Fibroblast of skin of right quadriceps (primary cell): ENCODE measurements at places on chromosomes 4 and X.
A peak's percentile ranks its signal among the peaks of the same experiment; 100 is the strongest.

- DNase-seq = peak; percentile 86
These were observed 133.6 kb upstream of the S100G start for GRCh38 chrX:16516232-16516876.

DNA sequence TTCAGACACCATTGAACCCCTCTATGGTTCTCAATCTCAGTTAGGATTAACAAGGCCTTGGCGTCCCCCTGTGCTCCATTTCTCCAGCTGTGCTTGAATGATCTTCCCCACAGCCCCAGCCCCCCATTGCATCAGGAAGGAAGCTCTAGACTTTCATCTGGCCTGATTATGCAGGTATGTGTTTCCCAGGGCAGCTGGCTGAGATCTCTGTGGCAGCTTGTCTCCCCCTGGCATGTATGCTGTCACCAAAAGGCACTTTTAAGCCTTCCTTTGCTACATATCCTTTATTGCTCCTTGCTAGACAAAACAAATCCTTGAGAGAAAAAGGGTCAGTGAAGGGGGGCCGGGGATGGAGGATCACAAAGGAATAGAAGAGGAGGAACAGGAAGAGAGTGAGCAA lies 1056.0 kb upstream of the SLIT2 start:
- DNase-seq = no peak

DNA sequence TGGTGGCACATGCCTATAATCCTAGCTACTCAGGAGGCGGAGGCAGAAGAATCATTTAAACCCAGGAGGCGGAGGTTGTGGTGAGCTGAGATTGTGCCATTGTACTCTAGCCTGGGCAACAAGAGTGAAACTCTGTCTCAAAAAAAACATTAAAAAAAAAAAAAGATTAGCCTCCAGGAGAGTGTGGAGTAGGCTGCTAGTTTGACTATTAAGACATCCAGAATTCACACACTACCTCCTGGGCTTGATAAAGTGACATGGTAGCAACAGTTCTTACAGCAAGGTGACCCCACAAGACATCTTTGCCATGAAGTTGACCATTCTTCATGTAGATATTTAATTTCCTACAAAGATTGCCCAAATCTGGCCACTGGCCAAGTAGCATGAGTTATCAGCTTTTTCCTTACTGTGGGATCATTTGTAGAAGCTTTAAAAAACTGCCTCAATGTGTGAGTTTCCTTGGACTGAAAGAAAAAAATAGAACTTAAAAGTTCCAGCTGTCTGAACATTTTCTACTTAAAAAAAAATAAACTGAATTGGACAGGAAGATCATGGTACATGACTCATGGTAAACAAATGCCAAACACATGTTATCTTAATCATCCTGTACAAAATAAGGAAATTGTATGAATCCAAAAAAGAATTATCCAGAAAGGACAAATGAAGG lies 35.3 kb upstream of the SPRY1 start:
- DNase-seq = peak; percentile 85

DNA sequence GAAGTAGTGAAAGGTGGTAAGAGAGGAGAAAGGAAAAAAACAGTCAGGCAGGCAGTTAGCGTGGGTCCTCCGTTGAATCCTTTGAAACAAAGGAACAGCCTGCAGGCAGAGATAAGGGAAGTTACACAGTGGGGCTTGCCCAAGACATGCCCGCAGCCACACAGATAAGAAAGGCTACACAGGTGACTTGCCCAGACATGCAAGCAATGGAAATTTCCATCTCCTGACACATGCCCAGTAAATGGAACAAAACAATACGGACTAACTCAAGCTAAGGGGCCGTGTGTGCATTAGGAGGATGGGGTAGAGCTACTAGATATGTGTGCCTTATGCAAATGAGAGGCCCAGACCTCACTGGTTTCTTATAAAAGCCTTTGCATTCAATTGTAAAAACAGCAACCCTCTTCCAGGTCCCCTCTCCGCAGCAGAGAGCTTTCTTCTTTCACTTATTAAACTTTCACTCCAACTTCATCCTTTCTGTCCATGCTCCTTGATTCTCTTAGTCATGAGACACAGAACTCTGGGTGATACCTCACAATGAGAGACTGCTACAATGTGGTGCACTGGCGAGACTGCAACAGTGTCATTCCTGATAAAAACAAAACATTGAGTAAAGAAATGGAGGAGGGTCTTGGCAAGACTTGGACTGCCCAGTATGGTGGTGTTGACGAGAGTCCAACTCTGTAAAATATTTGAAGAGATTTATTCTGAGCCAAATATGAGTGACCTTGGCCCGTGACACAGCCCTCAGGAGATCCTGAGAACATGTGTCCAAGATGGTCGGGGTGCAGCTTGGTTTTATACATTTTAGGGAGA lies 997.4 kb upstream of the PRKX start:
- DNase-seq = no peak

GRCh38 chrX:40521868-40522450 lies 58.8 kb upstream of the ATP6AP2 start:
- DNase-seq = no peak

GRCh38 chr4:71026086-71026485 lies 32.6 kb downstream of the DCK start:
- DNase-seq = peak; percentile 86

- no peak for DNase-seq
These were observed 137.6 kb upstream of the TBL1X start for GRCh38 chrX:9327086-9327746.

DNA sequence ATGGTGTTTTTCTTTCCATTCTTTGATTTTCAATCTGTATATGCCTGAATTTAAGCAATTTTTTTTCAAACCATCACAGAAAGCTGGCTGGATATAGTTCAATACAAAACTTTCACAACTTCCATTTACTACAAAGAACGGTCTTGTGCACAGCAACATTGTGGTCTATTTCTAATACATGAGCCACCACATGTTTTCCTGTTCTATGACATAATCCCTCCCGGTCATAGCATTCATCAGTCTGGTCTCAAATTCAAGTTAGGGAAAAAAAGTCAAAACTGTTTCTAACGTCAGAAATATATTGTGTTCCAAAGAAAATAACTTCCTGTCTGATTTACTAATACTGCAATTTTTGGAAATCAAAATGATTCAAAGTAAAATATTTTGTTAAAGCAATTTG lies 7.5 kb upstream of the CXCL6 start:
- peak; percentile 44 for DNase-seq

DNA sequence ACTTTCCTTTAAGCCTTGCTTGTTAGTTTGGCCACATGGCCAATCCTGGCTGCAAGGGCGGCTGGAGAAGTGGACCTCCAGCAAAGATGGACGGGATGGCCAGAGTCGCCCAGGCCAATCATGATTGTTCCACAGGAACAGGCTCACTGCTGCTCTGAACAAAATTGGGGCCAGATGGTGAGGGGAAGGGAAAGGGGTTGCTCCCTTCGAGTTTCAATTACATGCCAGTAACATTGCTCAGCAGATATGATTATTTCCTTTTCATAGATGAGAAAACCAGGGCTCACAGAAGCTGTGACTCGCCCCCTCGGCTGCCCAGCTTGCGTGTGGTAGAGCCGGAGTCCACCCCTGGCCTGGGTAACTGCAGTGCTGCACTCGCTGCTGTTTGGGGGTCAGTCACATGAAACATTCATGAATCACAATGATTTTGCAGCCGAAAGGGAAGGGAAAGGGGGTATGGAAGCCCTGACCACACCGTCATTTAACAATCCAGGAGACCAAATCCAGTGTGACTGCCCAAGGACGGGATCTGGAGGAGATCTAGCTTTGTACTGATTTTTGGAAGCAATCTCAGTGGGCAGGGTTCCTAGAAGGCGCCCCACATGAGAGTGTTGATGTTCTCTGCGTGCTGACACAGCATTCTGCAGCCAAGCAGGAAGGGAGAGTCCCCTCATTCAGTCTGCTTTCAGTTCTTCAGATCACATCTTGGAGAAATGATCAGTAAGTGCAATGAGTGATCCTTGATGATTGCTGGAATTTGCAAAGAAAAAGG lies 77.3 kb upstream of the MSX1 start:
- peak; percentile 86 for DNase-seq

DNA sequence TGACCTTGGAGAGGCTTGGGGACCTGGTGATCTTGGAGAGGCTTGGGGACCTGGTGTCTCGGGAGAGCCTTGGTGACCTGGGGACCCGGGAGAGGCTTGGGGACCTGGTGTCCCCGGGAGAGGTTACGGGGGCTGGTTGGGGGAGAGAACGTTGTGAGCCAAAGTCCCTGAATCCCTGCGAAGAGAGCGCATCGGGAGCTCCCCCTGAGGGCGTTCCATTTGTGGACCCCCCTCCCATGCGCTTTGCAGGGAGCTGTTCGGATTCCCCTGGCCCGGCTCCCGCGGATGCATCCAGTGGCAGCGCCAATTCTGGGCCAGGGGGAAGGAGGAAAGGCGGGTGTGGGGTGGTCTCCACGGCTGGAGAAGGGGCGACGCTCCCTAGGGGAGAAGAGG lies 13.3 kb downstream of the SHOX start:
- no peak for DNase-seq

GRCh38 chrX:56786889-56787733 lies 58.1 kb downstream of the NBDY start:
- no peak for DNase-seq

- no peak for DNase-seq
These were observed 47.8 kb upstream of the CAMK2D start for GRCh38 chr4:113809311-113809710.

- no peak for DNase-seq
These were observed 63.5 kb upstream of the PGM2 start for GRCh38 chr4:37762991-37763368.

DNA sequence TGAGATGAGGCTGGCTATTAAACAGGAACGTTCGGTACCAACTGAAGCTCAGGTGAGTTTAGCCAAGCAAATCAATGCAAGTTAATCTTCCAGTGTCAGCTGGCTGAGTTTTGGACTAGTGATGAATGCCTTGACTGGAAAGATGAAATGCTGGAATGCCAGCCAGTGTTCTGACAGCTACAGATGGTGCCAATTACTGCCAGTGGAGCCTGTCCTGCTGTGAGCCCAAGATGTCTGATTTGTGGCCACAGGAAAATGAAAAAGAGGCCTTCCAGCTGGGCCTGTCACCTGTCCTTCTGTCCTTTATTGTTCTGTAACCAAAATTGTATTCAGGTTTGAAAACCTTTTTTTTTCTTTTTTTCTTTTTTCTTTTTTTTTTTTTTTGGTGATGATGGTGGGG lies 223.1 kb downstream of the AFF2 start:
- no peak for DNase-seq

- DNase-seq = no peak
These were observed 123.5 kb downstream of the PPARGC1A start for GRCh38 chr4:23766344-23766743.

GRCh38 chr4:6229671-6230501 lies 29.5 kb upstream of the JAKMIP1 start:
- DNase-seq = no peak

DNA sequence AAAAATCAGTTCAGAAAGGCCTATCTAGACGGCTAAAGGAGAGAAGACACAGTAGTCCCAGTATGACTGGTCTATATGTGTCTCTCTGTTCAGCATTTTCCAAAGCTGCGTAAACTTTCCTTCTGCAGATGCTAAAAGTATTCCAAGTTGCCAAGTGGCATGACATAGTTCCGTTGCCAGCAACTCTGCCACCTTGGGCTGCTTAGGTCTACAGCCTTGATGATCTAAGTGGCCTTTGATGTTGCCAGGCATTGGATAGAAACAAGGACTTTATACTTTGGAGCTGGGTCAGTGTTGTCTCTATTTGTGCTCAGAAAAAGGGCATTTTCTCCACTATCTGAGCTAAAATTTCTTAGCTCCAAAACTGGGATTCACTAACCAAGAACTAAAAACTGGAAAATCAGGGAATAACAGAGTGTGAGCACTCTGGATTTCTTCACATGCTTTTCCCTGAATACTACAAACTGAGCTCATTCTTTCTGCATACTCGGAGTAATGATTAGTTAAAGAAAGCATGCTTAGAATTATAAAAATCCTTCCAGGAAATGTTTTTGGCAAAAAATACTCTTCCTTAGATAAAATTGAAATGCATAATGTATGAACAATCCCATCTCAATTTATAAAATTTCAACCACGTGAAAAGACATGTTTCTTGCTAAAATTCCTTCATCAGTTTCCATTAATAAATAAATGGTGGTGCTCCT lies 191.4 kb downstream of the ADAMTS3 start:
- DNase-seq = peak; percentile 69

GRCh38 chr4:140237616-140238350 lies 83.8 kb upstream of the MAML3 start:
- DNase-seq = peak; percentile 97

DNA sequence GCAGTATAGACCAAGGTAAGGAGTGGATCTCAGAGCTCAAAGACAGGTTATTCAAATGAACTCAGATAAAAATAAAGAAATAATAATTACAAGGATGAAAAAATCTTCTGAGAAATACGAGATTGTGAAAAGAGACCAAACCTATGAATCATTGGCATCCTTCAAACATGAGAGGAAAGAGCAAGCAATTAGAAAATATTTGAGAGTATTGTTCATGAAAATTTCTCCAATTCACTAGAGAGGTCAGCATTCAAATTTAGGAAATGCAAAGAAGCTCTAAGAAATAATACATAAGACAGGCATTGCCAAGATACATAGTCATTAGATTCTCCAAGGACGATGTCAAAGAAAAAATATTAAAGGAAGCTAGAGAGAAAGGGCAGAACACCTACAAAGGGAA lies 93.5 kb upstream of the GALNTL6 start:
- DNase-seq = peak; percentile 34

- no peak for DNase-seq
These were observed 1.9 kb downstream of the TACC3 start for GRCh38 chr4:1723131-1723801.

GRCh38 chrX:32281853-32282252 lies 929.5 kb downstream of the DMD start:
- no peak for DNase-seq

- peak; percentile 7 for DNase-seq
These were observed 681.5 kb upstream of the EPHA5 start for GRCh38 chr4:66351761-66352160.

- peak; percentile 54 for DNase-seq
These were observed 393.8 kb downstream of the INPP4B start for GRCh38 chr4:142452161-142452855.

DNA sequence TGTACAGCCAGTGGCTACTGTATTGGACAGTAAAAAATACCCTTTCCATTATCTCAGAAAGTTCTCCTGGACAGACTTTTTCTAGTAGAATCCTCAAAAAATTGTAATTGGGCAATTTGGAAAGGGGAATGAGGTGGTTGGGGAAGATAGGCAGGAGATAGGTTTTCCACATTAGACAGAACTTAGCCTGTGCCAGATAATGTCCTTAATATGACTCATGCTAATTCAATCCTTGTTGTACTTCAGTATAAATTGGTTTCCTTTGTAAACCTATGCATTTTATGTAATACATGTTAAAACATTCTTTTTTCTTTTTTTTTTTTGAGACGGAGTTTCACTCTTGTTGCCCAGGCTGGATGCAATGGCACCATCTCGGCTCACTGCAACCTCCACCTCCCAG lies 8.9 kb downstream of the EIF4E start:
- DNase-seq = peak; percentile 64

DNA sequence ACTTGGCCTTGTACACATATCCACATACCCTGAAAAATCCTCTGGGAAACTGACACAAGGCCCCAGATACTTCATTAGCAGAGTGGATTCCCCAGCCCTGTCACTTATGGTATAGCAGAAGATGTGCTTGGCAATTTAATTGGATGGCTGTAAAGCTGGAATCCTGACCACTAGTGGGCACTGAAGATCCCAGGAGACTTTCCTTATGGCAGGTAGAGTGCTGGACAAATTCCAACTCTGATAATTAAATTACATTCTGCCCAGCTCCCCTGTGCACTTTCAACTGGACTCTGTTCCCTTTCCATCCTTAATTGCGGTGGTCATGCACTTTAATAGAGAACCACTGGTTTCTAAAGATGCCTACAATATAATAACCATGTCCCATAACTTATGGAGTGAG lies 119.8 kb downstream of the DCK start:
- no peak for DNase-seq
